ENCODE measurements at places on chromosomes 11 and 22.

- no peak for DNase-seq
Measured at GRCh38 chr11:12411806-12412727, 34.7 kb downstream of the PARVA start.

DNA sequence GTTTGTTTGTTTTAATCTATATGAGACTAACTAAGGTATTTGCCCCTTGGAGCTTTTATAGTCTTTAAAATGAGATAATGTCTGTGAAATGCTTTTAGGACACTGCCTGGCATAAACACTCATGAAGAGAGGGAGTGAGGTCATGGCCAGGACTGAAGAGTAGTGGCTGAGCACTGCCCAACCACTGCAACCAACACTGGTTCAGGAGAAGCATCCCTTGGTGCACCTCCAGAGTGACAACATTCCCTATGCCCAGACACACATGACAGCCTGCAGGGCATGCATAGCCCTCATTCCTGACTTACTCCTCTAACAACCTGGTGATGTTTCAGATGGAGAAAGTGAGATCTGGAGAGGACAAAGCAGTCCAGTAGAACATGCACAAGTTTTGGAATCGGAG, 36.1 kb downstream of the ME3 start:
- no peak for DNase-seq

DNA sequence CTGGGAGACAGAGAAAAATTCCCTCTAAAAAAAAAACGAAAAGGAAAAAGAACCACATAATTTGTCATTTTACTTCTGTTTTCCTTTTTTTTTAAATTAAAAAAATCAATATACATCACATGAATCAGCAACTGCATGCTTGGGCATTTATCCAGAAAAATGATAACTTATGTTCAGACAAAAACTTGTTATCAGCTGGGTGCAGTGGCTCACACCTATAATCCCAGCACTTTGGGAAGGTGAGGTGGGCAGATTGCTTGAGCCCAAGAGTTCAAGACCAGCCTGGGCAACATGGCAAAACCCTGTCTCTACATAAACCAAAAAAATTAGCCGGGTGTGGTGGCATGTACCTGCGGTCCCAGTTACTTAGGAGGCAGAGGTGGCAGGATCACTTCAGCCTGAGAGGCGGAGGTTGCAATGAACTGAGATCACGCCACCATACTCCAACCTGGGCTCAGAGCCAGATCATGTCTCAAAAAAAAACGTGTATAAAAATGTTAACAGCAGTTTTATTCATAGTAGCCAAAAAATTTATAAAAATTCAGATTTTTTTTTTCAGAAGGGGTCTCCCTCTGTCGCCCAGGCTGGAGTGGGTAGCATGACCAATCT, 28.5 kb downstream of the AMBRA1 start:
- DNase-seq: no peak

- no peak for DNase-seq
Measured at GRCh38 chr11:69593851-69594250, 47.1 kb upstream of the CCND1 start.

DNA sequence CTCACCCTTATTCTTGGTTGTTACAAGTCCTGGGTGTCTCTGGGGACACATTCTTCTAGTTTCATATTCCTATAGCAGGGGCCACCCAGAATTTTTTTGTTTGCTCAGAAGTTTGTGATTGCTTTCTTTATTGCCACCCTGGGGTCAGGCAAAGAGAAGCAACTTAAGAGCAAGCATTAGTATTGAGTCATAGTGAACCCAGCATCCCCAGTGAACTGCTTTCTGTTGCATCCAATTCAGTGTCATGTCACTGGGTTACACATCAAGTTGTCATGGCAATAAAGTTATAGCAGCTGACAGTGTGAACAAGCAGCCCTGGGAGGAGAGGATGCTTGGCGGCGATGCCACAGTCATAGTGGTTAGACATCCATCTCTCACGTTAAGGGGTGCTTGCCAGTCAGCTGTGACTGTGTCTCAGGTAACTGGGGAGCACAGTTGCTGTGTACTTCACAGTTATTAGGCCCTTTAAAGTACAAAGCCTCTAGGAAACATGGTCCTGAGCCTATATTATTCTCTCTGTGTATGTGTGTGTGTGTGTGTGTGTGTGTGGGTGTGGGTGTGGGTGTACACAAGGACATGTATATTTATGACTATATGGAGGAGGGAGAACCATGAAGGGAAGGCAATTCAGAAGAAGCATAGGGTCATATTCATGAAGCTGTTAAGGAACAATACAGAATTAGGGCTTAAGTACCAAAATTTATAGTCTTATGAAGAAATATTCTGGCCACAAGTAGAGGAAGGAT, 52.5 kb downstream of the TRIM44 start:
- DNase-seq: no peak

GRCh38 chr11:44332665-44333064, 22.7 kb upstream of the ALX4 start:
- DNase-seq: no peak

GRCh38 chr11:90601261-90601660, 378.4 kb upstream of the CHORDC1 start:
- DNase-seq: no peak

DNA sequence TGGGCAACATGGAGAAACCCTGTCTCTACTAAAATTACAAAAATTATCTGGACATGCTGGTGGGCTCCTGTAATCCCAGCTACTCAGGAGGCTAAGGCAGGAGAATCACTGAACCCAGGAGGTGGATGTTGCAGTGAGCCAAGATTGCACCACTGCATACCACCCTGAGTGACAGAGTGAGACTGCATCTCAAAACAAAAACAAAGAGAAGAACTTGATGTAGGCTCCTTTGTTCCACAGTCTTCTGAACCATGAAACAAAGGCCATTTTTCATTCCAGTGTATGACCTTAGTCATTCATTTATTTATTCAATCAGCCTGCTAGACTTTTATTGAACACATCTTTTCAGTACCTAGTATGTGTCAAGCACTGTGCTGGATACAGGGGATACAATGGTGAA, 369.6 kb downstream of the FAT3 start:
- DNase-seq: no peak

DNA sequence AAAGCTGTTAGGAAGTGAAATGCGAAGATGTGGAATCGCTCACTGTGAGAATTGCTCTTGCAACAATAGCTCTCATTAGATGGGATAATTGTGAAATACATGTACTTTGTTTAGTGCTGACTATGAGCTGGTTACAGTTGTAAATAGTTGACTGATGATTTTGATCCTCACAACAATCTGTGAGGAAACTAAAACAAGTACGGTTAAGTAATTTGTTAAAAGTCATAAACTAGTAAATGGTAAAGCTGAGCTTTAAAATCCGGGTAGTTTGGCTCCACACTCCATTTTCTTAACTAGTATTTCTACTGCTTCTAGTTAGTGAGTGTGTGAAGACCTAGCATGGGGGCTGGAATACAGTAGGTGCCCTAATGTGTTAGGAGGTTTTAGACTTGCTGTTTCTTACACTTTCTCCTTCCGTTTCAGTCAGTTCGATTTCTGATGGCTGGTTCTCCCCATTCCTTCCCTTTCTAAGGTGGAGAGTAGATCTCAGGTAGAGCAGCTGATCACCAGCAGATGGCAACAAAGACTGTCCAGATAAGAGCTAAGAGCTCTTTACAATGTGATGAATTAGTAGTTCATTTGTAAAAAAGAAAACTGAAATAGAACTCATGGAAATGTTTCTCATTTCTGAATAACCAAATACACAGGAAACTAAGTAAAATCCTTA, 16.3 kb upstream of the CYP2R1 start:
- DNase-seq: peak; percentile 61

GRCh38 chr22:49540084-49540912, 287.4 kb downstream of the BRD1 start:
- no peak for DNase-seq

DNA sequence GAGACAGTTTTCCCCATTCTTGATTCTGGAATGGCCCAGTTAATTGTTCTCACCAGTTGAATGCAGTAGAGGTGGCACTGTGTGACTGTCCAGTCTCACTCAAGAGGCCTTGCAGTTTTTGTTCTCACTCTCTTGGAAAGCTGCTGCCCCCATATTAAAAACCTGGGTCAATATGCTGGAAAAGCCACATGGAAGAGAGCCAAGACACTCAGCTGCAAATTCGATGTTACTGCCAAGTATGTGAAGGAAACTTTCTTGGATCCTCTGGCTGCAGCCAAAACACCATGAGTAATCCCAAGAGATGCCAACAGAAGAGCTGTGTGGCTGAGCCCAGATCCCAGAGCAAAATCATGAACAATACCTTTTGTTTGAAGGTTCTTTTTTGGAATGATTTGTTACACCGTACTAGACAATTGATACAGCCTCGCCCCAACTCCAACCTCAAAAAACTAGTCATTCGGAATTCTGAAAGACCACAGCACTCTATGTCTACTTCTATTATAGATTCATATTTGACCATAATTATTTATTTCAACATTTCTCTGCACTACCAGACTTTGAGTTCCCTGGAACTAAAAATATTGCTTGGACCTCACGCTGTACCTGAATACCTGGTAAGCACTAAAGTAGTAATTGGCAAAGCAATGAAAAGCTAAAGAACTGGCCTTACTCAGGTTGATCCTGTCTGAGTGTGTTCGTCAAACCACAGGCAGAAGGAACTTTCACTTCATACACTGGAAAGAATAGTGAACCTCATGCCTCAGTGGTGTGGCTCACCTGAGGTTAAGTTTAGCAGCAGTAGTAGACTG, 378.8 kb downstream of the ETS1 start:
- DNase-seq: no peak

DNA sequence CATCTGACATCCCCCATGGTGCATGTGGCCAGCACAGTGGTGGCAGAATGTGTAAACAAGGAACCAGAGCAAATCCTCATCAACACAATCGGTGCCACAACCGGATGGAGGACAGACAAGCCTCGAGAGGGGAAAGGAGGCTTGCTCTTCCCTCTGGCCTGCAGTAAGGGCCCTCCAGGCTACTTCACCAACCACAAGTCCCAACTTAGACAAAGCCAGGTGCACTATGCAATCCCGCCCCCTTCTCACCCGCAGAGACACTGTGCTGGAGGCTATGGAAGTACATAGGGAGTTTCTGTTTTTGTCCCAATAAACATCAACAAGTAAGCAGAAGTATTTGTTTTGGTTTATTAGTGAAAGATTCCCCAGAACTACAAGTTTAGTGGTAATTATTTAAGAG, 54.3 kb downstream of the SPATA19 start:
- no peak for DNase-seq

GRCh38 chr22:24463071-24463760, 31.9 kb upstream of the UPB1 start:
- no peak for DNase-seq

- DNase-seq: no peak
Measured at GRCh38 chr11:765025-765801, 12.1 kb downstream of the GATD1 start.

DNA sequence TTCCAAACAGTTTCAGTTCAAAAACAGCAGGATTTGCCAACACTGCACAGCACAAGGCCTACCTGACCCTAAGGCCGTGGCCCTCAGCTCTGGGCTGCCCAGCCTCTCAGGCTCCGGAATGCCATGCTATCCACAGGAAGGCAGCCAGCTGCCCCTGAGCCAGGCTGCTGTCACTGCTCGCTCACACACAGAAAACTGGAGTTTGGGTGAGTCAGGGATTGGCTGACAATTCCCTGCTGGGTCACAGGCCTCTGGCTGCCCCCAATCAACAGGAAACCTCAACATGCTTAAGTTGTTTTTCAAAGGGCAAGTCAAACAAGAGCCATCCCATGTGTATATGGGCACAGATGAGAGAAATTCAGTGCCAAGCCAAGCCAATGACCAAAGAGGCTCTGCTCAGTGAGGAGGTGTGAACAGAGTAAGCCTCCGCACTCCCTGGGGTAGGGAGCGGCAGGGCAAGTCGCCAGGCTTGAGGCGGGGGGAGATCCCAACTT, 50.2 kb downstream of the RPL27A start:
- DNase-seq: no peak

DNA sequence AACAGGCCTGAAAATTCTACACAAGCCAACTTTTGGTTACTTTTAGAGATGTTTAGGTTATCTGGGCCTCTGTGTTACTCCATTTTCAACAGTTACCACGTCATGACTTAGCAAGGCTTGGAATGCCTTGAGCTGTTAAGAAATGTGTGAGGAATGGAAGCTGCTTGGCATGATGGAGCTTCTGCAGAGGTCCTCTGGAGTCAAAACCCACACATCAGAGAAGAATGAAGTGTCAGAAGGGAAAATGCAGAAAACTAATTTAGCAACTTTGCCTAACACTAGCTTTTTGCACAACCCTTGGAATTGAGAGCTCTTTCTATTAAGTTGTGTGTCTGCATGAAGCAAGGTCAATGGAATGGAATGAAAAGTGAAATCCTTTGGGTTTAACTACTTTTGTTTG, 27.4 kb downstream of the FAT3 start:
- no peak for DNase-seq

- DNase-seq: no peak
Measured at GRCh38 chr22:25746012-25746373, 4.0 kb downstream of the MYO18B start.

GRCh38 chr11:1852877-1853276, at the start of gene LSP1:
TSS of gene LSP1 (plus strand) at chr11:1853084. CDS start at chr11:1853145, 61 bp downstream.
- DNase-seq: no peak

DNA sequence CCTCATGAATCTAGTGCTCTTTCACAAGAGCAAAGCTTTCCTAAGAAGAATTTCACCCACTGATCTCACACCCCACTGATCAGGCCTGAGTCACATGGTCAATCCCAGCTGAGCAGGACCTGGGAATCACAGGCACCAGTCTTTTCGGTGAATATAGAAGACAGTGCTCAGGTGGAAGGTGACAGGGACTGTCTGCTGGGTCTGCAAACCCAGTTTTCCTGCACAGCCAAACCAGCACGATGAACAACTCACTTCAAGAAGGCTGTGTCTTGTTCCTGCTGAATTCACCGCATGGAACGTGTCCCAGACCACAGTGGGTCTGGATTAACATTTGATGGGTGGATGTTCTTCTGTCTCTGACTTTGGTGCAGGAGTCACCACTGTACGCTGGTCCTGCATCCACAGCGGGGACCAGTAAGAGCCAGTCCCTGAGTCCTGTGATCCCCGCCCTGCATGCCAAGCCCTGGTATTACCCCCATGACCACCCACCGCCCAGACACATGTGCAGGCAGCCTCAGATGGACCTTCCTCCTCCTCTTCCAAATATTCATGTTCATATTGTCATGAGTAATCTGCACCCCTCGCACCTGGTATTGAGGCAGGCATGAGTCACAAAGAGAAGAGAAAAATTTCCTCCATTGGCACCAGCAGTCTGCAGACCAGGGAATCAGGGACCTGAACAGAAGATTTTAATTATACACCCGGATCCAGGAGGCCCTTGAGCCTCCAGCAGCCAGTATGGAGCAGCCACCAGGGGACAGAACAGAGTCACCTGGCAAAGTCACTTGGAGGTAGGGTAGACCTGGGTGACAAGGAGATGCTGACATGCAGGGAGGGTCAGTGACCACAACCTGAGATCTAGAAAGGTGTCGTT, 8.6 kb upstream of the IGLL5 start:
- no peak for DNase-seq

DNA sequence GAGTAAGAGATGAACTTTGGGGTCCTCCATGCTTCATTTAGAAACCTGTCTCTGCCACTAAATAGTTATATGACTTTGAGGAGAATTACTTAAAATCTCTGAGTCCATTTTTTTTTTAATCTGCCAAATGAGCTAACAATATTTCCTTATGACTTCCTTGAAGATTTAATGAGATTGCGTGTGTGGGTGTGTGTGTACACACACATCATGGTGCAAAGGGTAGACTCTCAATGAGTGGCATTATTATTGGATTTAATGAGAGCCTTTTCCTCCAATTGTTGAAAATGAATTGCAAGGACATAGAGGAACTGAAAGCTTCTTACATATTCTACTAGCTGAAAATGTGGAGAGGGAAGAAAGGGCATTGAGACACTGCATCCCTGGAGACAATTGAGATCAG, 573.5 kb upstream of the LUZP2 start:
- no peak for DNase-seq

All from NCI-H774 (cell line).